ENCODE measurements at places on chromosomes 13 and 19.
A peak's percentile ranks its signal among the peaks of the same experiment; 100 is the strongest.

GRCh38 chr13:33178209-33178840 is 107.2 kb downstream of the STARD13 start:
- no peak for DNase-seq

- no peak for DNase-seq
Measured at GRCh38 chr13:110405597-110406450, 98.7 kb downstream of the COL4A2 start.

- no peak for DNase-seq
Measured at GRCh38 chr13:75762076-75762937, 126.2 kb downstream of the LMO7 start.

DNA sequence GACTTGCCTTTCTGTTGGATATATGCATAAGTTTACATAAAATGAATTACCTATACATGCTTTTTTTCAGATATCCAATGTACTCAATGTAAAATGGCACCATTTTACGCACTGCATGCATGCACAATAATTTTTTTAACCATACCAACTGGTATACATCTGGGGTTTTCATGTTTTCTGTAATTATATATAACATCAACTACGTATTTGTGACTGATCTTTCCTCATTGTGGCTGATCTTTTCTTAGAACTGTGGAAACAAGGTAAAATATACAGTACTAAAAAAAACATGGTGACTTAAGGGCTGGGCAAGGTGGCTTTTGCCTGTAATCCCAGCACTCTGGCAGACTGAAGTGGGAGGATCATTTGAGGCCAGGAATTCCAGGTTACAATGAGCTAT is 18.5 kb downstream of the PSPC1 start:
- DNase-seq: no peak

DNA sequence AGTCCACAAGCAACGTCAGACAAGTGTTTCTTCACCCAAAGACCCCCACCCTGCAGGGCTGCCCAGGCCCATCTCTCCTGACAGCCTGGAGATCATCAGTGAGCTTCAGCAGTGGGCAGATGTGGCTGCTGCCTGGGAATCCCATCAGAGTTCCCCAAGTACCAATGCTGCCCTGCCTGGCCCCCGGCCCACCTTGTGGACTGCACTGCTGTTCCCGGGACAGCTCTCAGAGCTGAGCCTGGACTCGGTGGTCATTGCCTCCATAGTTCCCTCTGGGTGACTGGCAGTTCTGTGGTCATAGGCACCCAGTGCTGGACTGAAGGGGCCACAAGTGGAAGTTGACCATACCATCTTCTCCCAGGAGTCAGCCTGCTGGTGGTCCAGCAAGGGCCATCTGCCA is 24.5 kb upstream of the ZNF492 start:
- no peak for DNase-seq

- DNase-seq: peak; percentile 88
Measured at GRCh38 chr19:39411832-39412099, 703 bp upstream of the PLEKHG2 start.

DNA sequence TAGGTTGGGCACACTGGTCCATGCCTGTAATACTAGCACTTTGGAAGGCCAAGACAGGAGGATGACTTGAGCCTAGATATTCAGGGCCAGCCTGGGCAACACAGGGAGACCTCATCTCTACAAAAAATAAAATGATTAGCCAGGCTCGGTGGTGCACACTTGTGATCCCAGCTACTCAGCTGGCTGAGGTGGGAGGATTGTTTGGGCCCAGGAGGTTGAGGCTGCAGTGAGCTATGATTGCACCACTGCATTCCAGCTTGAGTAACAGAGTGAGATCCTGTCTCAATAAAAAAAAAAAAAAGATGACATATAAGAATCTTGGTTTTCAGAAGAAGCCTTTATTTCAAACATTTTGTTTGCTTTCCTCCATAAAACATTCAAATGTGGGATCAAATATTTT is 178.0 kb downstream of the LIG4 start:
- no peak for DNase-seq

- DNase-seq: no peak
Measured at GRCh38 chr13:35838356-35838755, 292.8 kb downstream of the DCLK1 start.

- no peak for DNase-seq
Measured at GRCh38 chr13:80605011-80605410, 264.1 kb upstream of the SPRY2 start.

DNA sequence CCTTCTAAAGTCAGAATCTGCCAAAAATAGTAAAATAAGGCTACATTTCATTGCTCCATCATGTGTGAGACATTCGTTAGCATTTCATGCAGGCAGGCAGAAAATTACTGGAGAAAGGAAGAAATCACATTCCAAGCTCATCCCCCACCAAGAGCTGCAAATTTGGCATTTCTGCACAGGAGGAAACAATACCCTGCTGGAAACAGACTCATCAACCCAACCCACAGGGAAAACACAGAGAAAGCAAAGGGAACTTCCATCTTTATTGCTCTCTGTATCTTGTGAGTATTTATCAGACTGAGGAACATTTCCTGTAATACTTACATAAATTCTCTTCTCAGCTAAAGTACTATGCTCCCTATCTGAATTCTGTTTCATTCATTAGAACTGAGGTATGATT is 95.7 kb downstream of the KCTD12 start:
- no peak for DNase-seq

DNA sequence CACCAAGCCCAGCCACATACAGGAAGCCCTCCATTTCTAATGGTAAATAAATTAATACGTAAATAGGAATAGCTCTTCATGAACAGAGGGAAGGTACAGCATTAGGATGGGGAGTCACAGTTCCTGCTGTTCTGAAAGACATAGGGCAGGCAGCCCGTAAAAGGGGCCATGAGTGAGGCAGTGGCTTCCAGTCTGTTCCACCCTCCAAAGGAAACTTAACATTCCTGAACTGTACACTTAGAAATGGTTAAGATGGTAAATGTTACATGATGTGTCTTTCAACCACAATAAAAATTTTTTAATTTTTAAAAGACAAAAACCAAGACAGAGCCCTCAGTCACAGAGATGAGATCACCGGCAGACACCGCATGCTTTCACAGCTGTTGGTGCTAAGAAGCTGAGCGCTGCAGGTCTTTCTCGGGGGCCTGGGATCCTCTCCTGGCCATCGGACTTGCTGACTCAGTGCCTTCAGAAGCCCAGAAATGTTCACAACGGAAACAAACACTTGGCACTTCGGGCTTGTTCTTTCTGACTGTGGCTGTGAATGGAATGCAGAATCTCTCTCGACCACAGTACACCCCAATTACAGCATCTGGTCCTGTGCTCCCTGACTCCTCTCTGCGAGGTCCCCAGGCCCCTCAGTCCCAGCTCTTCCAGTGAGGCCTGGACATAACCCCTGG is 36.4 kb downstream of the EPS15L1 start:
- no peak for DNase-seq

GRCh38 chr13:102584434-102584833 is 12.4 kb upstream of the TPP2 start:
- peak; percentile 88 for DNase-seq

DNA sequence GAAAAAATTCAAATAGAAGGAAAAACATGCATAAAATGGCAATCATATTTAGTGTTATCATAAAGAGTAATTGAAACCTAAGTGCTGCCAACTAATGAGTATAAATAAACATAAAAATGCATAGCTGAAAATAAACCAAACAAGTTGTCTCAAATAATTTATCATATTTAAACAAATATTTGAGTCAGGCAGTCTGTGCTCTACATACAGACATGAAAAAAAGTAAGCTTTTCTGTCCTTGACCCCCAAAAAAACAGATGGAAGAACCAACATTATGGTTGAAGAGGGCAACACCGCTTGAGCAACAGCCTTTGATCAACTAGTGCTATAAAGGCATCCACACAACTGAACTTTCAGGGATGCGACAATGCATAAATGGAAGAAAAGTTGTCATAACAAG is 735.1 kb upstream of the MIR17HG start:
- DNase-seq: no peak

DNA sequence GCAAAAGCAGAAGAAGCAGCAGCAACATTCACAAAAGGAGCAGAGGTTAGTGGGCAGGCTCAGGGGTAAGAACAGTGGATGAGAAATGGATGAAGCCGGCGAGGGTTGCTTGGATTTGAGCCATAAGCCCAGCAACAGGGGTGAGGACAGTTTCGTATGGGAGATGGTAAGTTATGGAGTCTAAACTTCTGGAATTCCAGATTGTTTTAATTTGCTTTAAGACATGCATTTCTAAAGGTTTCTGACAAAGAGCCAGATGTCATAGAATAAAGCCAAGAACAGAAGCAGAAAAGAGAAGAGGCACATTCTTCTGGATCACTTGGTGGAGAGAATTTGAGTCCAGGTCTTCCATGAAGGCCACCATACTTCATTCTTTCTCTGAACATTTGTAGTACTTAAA is 76.6 kb downstream of the TNFSF11 start:
- DNase-seq: no peak

GRCh38 chr19:58409010-58409790 is 751 bp downstream of the ZNF584 start:
- no peak for DNase-seq

GRCh38 chr19:29682236-29682895 is 17.1 kb downstream of the PLEKHF1 start:
- DNase-seq: no peak

- DNase-seq: no peak
Measured at GRCh38 chr13:113645329-113645728, 12.7 kb downstream of the ATP4B start.

DNA sequence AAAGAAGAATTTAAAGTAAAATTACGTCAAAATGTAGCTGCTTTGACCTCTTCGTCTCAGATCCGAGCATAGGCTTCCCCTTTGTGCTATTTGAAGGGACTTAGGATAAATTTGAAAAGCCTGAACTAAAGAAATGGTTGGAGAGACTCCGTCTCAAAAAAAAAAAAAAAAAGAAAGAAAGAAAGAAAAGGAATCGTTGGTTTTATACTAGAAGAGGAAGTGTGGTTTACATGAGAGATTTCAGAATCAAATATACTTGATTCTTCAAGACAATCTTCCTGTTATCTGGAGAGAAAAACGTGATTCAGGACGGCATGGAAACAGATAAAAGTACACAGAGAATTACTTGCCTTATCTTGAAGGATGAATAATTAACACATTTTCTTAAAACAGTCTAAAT is 474 bp upstream of the ZNF780B start:
- DNase-seq: no peak

All from NCI-H187 (cell line).